ENCODE measurements at places on chromosomes 5 and 9. TPM values are rescaled to one million over a fixed set of nuclear protein-coding genes. Genes with fewer than 3 reads are reported as not detected.

DNA sequence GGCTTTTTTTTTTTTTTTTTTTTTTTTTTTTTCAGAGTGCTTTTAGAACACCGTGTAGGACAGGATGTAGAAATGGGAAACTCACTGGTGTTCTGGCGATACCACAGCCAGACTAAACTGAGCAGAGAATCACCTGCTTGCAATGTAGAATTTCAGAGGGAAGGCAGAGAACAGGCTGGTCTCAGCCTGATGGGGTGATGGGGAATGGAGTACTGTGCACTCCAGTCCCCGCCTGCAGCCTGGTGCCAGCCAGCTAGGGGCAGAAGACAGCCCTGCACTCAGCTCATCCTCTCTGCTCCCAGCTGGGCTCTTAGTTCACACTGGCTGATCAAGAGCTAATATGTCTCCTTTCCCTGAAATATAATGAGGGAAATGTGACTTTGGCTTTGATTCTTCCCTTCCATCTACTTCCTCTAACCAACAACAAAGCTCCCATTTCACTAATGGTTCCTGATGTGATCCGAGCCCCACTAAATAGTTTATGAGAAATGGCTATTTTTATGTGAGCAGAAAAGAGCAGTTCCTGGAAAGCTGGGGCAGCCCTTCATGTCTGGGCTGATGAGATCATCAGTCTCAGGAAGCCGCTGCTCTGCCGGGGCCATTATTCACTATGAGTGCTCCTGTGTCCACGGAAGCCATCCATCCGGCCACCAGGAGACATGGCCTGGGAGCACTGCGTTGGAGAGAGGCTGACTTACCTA, 209.7 kb downstream of the GADD45G start:
- no peak for DNase-seq

DNA sequence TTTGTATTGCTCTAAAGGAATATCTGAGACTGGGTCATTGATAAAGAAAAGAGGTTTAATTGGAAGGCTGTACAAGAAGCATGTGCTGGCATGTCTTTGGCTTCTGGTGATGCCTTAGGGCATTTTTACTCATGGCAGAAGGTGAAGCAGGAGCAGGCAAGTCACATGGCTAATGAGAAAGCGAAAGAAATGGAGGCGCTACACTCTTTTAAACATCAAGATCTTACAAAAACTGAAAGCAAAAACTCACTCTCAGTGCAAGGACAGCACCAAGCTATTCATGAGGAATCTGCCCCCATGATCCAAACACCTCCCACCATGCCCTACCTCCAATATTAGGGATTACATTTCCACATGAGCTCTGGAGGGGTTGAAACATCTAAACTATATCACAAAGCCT, 1458.8 kb upstream of the ACO1 start:
- no peak for DNase-seq

DNA sequence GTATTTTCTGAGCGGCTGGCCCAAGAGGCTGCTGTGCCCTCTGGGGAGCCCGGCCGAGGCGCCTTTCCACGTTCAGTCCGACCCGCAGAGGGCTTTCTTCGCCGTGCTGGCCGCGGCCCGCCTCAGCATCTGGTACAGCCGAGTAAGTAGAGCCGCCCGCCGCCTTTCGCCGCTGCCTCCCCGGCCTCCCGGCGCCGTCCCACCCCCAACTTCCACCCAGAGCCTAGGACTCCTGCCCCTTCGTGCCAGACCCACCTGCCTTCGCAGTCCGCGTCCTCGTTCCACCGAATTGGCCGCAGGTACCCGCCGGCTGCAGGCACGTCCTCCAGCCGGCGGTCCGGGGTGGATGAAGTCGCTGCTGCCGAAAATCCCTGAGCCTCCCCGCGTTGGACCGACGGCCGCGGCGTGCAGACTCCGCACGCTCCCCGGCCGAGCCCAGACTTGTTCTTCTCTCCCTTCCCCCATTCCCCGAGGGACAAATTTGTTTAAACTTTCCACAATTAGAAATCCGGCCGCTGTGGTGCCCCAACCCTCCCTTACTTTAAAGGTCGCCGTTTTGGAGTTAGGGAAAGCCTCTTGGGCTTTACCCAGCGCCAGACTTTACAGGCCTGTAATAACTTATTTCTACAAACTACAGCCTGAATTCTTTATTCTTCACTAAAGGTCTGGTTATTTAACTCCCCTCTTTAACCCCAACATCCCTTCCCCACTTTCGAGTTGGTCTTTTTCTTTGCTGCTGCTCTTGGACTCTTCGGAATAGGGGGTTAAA, 589 bp downstream of the RIC1 start:
- no peak for DNase-seq

Gene LCN1
- total RNA-seq = not detected

GRCh38 chr9:124130277-124131075, 118.9 kb downstream of the LHX2 start:
- no peak for DNase-seq

GRCh38 chr5:114565871-114566270, 204.0 kb downstream of the KCNN2 start:
- DNase-seq = no peak

GRCh38 chr5:51465165-51465564, 81.9 kb downstream of the ISL1 start:
- DNase-seq = no peak

GRCh38 chr5:176438959-176439757, 9.0 kb upstream of the FAF2 start:
- peak; percentile 35 for DNase-seq

- no peak for DNase-seq
Observed at GRCh38 chr9:119634006-119634405, 264.8 kb upstream of the BRINP1 start.

Gene GIN1
- total RNA-seq = 7.8 TPM

GRCh38 chr5:159422361-159422760, 92.1 kb upstream of the IL12B start:
- DNase-seq = no peak

GRCh38 chr9:113656771-113657670, 193.5 kb downstream of the RGS3 start:
- DNase-seq = no peak

- DNase-seq = no peak
Observed at GRCh38 chr5:10935536-10935935, 174.5 kb upstream of the DAP start.

DNA sequence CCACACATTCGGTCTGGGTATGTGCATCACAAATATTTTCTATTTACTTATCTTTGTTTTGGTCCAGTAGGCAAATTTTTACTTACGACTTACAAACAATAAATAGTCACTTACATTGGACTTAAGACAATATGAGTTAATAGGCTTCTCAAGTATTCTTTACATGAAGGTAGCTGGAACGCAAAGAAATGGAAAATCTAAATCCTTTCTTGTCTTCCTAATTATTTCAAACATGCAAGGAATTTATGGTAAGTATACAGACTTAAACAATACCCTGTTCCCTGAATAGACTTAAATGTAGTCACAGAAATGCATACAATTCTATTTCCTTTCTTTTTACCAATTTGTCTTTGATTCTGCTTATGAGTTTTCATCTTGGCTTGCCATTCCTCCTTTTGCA, 262.6 kb upstream of the EFNA5 start:
- DNase-seq = no peak

Gene GLRA1
- not detected for total RNA-seq

GRCh38 chr5:163565492-163565891, 60.1 kb downstream of the MAT2B start:
- no peak for DNase-seq

DNA sequence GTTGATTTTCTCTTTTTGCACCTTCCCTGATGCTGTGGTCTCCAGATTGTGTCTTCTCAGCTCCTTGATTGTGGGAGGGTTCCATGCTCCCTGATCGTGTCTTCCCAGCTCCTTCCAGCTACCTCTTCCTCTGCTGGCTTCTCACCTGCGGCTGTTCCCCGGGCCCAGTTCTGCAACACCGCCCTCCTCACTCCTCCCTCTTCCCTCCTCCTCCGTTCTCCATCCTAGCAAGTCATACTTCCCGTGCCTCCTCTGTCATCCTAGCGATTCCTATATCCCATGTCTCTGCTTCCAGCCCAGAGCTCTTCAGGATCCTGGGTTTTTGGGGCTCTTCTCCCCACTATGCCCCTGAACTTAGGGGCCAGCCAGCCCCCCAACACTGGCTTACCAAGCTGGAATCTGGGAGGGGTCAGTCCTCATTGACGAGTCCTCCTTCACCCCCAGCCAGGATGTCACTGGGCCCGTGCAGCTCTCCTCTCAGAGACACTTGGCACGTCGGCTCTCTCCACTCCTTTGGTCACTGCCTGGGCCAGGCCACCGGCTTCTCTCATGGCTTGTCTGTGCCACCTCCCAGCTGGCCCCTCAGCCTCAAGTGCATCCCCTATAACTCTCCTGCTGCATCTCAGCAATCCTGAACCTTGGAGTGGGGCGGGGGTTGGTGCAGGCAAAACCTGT, 255.4 kb upstream of the MVB12B start:
- DNase-seq = no peak

Gene FRMPD1
- total RNA-seq = not detected

DNA sequence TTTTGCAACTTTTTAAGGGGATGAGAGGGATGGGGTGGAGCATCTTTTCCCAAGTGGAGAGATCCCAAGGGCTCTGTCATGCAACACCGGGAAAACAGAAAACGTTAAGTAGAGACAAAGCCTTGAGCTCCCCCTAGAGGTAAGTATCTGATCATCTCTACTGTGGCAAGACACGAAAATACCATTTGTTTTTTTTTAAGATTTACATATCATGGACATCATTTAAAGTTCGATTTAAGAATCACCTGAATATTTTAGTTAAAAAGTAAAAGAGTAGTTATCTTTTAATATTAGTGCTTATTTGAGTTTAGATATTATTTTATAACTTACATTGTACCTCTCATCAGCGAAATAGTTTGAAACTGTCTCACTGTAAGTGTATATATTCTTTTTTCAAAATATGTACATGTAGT, 200.4 kb downstream of the LRRC70 start:
- peak; percentile 61 for DNase-seq

All from K562 (cell line).